Temporal lobe (tissue), 4 donors: ENCODE measurements at places on chromosomes 5 and 9. TPM values are rescaled to one million over a fixed set of nuclear protein-coding genes. Genes with fewer than 3 reads are reported as not detected.

CDC25C gene
- 0.98 TPM for total RNA-seq

NR2F1-AS1 gene
- total RNA-seq, result 50.4 TPM

CRHBP gene
- total RNA-seq, result 4.9 TPM

CAMK4 gene
- total RNA-seq, result 78.2 TPM

SWI5 gene
- 8.4 TPM for total RNA-seq

HAPLN1 gene
- total RNA-seq, result 9.6 TPM
